ENCODE measurements at places on chromosomes 2 and 18. TPM values are rescaled to one million over a fixed set of nuclear protein-coding genes. Genes with fewer than 3 reads are reported as not detected.

The CPO gene
- total RNA-seq = not detected

The C2orf15 gene
- 3.3 TPM for total RNA-seq

The PROKR1 gene
- total RNA-seq = 0.09 TPM

The RTP5 gene
- total RNA-seq = not detected

The SERPINB8 gene
- total RNA-seq = 37.8 TPM

The ERICH2 gene
- not detected for total RNA-seq

The DOCK10 gene
- total RNA-seq = 11.9 TPM

The RFTN2 gene
- 3.0 TPM for total RNA-seq

The ALK gene
- 0.25 TPM for total RNA-seq

The TTN gene
- 3.4 TPM for total RNA-seq

The C2orf68 gene
- total RNA-seq = 44.7 TPM

The FAM228A gene
- total RNA-seq = not detected
